NCI-H524 treated with DMSO at 0.1 percent for 48 hours (cell line): ENCODE measurements at places on chromosomes 3 and 15.
A peak's percentile ranks its signal among the peaks of the same experiment; 100 is the strongest.

DNA sequence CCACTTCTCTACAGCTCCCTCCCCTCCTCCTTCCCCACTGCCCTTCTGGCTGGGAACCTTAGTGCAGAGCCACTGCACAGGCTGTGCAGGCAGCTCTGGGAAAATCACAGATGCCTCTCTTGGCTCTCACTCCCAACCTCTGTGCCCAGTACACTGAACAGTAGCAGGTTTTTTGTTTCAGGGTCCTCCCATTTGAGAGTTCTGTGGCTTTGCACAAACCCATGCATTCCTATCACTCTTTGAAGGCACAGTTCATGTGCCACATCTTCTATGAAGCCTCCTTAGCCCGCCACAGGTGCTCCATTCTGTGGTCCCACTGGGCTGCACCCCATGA, 103.9 kb downstream of the SNRK start:
- no peak for DNase-seq

- no peak for DNase-seq
Observed at GRCh38 chr15:95365511-95366107, 964.9 kb upstream of the NR2F2 start.

DNA sequence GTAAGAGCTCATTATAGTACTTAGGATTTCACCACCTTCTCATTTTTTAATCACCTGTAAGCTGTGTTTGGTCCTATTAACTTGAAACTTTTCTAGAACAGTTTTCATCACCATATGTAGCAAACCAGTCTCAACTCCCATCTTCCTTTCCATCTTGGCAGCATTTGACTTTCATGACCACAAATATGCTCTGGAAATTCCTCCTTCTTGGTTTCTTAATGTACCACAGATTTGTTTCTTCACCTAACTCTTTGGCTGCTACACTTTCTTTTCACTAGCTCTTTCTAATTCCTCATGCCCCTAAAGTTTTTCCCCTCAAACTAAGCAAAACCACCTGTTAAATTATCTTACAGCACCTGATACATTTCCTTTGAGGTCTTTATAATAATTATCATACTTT, 13.2 kb upstream of the NMB start:
- DNase-seq, result no peak

DNA sequence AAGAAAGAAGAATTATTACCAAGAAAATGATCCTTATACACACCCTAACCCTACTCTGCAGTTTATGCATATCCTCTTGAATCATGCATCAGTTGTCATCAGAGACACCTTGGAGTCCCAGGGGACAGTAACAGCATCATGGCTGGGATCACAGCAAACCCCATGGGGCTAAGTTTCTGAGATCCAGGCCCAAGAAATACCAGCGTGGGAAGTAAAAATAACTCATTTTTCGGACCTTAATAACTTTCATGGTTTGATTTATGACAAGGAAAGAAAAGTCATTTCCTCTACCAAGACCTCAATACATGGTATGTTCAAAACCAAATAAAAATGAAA, 38.8 kb upstream of the B3GNT5 start:
- DNase-seq, result no peak

DNA sequence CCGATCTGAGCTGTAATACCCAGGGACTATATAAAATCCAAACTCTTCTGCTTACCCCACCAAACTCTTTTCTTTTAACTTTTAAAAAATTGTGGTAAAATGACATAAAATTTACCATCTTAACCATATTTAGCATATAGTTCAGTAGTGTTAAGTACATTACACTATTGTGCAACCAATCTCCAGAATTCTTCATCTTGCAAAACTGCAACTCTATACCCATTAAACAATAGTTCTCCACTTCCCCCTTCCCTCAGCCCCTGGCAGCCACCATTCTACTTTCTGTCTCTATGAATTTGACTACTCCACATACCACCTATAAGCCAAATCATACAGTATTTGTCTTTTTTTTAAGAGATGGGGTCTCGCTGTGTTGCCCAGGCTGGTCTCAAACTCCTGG, 38.7 kb downstream of the SENP8 start:
- DNase-seq, result no peak

DNA sequence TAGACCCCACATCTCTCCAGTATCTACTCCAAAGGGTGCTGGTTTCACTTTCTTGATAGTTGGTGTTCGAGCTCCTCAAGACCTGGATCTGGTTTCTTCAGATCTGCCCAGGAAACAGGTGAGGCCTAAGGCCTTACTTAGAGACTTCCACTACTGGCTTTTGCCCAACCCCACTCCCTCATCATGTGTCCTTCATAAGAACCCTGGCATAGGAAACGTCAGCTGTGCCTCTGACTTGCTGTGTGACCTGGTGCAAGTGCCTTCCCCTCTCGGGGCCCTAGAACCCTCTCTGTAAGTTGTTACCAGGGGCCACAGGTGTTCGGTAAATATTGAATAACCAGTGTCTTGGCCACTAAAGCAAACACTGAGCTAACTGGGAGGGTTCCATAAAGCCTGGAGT, 3.9 kb downstream of the OXTR start:
- no peak for DNase-seq

- no peak for DNase-seq
Observed at GRCh38 chr3:196388956-196389355, 43.3 kb downstream of the UBXN7 start.

DNA sequence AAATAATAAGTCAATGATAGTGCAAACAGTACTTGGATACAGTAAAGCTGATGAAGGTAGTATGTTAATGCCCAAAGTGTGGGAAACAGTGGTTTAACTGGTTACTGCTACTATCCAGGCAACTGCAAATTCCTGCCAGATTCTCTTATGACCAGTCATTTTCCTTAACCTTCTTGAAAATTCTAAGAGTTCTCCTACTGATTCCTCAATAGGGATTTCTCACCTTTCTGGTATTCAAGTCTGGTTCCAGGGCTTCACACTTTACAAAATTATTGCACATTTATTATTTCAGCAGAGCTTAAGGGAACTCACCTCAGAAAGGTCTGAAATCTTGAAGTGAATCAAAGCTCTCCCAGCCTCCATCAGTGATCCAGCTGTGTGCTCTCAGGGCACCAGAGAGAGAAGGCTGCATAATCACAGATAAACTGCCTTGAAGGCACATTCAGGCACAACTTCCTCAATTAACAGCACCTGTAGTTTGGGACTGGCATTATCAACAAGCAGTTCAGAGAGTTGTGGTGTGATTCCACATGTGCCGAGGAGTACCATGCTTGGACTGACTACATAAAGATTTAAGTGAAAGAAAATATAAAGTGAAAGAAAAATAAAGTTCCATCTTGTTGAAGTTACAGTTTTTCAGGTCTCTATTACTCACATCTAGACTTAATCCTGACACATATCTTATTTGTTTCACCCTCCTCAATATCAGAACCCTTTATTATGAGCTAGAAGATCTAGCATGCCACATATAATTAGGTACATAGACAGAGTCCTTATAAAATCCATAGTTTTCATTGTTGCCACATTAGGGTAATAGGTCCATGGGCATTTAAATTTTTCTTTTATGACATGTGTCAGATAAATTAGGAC, 59.5 kb upstream of the TIPARP start:
- no peak for DNase-seq

DNA sequence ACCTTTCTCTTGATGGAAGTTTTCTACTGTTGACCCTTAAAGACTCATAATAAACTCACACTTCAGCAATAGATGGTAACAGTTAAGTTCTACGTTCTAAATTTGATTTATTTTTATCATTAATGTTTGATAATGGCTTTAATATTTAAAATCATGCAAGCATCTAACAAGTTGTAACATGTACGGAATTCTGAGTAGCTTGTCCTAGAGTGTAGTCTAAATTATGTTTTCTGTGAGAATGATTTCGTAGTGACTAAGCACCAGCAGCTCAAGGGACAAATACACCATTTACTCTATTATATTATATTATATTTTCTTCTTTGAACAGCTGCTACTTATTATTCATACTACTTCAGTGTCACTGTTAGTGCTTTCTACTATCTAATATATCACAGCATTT, 345.6 kb downstream of the NLGN1 start:
- no peak for DNase-seq

- DNase-seq, result no peak
Observed at GRCh38 chr15:49888323-49888693, 230.7 kb downstream of the ATP8B4 start.

- DNase-seq, result no peak
Observed at GRCh38 chr15:90512981-90513380, 16.7 kb upstream of the CRTC3 start.

- no peak for DNase-seq
Observed at GRCh38 chr15:49023354-49023753, 22.9 kb downstream of the SECISBP2L start.

DNA sequence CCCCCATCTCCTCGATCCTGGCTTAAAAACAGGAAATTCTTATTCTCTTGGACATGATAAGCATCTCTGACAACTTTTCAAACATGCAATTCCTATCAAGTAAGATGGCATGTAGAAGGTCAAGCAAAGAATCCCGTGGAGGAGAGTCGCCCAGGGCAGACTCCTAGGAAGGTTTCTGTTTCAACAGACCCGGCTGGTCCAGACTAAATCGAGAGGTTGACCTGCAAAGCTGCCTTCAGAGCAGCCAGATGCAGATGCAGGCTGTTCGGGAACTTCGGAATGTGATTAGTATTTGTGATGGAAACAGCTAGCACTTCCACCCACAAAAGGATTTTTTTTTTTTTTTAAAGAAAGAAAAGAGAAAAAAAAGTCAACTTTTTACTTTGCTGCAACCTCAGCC, 216.8 kb downstream of the NR1D2 start:
- no peak for DNase-seq

GRCh38 chr3:116759316-116759715, 49.7 kb downstream of the TUSC7 start:
- DNase-seq, result no peak

DNA sequence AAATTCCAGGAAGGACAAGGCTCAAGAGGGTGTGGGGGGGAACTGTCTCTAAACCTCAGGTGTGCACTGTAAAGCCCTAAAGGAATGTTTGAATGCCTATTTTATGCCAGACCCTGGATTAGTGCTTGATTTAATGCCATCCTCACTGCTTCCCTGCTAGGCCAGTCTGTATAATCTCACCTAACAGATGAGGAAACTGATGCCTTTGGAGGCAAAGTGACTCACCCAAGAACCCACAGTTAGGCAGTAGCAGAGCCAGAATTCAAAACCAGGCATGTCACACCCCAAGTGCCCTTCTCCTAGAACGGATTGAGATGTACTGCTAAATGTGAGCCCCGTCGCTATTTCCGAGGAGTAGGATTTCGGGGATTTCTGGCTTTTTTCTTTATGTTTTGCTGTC, 7.8 kb downstream of the CAMK1 start:
- DNase-seq, result no peak

DNA sequence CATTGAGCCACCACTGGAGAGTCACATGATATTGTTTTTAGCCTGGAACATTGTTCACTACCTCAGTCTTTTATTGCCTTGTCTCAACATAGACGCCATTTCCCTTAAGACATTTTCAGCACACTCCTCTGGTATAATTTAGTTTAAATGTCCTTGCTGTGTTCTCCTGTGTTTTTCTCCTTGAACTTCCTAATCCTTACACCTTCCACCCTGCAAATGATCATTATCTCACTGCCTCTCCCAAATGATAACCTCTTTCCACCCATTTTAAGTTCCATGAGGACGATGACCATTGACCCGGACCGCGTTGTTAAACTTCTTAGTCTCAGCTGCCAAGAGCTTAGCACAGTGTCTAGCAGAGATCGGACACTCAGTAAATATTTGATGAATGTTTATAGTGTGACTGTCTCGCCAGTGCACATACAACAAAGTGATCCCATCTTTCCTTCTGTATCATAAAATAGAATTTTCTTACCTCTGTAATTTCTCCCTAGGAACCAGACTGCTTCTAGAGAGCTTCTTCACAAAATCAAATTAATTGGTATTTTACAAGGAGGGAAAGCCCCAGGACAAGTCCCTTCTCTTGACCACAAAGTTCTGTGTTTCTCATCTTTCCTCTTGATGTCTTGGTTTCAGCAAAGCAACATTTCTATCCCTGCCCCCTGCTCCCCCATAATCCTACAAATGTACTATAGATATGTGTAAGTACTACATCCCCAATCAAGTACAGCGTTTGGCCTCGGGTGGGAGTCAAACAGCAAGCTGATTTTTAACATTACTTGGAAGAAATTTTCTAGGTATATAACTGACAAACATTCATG, 429.6 kb downstream of the LPP start:
- no peak for DNase-seq

- DNase-seq, result no peak
Observed at GRCh38 chr3:193908181-193908744, 227.7 kb upstream of the HES1 start.

GRCh38 chr3:14471016-14471415, 68.6 kb downstream of the SLC6A6 start:
- DNase-seq, result no peak

GRCh38 chr15:47404877-47405276, 312.4 kb upstream of the SEMA6D start:
- peak; percentile 20 for DNase-seq

GRCh38 chr3:18211116-18211515, 214.0 kb downstream of the SATB1 start:
- DNase-seq, result no peak

GRCh38 chr15:60804986-60805949, 326.3 kb upstream of the ICE2 start:
- no peak for DNase-seq

DNA sequence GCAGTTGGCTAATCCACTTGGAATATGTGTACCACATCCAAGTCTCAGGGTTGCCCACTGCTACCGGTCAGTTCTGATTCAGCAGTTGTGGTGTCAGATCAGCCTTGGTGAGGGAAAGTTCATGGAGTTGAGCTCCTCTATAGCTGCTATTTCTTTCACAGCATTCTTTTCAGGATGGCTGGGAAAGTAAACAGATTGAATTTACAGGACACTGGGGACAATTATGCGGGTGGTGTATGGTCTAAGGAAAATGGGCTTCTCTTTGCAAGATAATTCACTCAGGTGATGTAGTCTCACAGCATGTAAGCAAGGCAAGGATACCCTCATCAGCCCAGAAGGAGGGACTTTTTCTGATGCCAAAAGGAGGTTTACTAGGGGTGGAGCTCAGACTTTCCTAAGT, 249.9 kb downstream of the DOCK3 start:
- DNase-seq, result no peak

DNA sequence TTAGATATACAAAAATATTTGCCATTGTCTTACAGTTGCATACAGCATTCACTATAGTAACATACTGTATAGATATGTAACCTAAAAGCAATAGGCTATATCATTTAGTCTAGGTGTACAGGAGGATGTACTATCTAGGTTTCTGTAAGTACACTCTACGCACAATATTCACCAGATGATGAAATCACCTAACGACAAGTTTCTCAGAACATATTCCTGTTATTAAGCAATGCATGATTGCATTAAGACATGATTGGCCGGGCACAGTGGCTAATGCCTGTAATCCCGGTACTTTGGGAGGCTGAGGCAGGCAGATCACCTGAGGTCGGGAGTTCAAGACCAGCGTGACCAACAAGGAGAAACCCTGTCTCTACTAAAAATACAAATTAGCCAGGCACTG, 14.5 kb upstream of the PRKCI start:
- no peak for DNase-seq
